Activated T-cell treated with anti-CD3 and anti-CD28 coated beads for 24 hours (primary cell): ENCODE measurements at places on chromosomes 4 and X.

DNA sequence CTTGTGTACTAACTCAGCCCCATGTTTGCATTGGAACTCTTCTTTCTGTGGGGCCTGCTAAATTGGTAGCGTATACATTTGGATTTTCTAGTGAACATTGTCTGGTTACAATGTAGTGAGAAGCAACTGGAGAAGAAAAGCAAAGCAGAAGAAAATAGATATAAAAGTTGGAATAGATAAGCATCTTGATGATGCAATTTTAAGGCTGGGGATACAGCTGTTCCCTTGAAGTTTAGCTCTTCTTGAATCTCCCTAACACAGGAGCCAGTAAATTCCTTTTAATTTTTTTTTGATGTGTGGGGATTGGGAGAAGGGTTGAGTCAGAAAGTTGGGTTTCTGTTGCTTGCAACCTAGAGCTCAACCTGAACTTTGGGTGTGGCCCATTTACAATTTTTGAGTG lies 308.1 kb downstream of the STIM2 start:
- no peak for DNase-seq

DNA sequence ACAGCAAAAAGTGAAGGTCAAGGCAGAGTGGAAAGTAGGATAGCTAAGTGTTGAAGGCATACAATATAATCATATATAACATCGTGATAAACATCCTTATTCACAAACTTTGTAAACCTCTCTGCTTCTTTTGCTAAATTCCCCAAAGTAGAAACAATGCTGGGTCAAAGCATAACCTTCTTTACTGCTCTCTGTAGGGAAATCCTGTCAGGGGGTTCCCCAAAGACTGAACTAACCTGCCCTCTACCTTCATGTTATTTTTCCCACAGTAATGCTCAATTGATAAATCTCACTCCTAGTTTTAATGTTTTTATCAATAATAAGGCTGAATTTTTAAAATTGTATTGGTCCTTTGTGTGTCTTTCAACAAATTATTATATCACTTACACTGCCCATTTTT lies 55.7 kb downstream of the DCHS2 start:
- DNase-seq = no peak

DNA sequence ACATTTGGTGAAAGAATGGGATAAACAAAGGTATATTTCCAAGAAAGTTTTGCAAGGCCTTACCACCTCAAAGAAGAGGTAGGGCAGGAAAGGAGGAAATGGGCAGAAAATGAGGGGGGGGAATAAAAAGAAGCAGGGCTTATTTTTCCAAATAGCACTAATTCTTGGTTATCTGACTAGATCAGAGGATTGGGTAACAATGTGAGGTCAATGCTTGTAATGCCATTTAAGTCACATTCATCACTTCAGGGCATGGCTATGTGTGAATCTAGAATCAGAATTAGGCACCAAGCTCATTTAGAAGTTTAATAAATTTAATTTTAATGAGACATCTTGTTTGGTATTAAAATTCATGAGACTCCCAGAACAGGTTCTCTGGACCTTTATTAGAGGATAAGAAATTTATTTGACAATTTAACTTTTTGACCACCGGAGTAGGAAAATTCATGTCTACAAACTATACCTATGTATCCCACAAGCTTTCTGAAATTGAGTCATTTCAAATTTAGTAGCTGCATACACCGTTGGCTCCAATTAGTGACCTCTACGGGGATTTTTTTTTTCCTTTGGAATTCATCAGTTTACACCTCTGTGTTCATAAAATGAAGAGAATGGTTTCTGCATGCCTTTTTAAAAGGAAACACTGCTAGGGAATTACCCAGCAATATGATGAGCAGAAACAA lies 1.4 kb upstream of the STS start:
- no peak for DNase-seq

GRCh38 chr4:54568184-54568583 lies 89.6 kb upstream of the KIT start:
- no peak for DNase-seq

DNA sequence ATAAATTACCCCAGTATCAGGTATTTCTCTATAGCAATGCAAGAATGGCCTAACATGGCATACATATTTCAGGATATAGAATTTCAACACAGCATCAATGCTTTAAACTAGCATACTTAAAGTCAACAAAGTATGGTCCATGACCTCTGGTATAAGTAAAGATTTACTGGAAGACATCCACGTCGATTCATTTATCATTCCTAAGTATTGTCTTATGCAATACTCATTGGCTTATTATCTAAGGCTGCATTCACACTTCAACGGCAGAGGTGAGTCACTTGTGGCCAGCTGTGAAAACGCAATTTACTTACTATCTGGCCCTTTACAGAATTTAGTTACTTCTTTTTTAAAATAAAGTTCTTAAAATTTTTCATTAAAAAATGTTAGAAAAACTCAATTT lies 42.6 kb downstream of the ADGRA3 start:
- DNase-seq = no peak

DNA sequence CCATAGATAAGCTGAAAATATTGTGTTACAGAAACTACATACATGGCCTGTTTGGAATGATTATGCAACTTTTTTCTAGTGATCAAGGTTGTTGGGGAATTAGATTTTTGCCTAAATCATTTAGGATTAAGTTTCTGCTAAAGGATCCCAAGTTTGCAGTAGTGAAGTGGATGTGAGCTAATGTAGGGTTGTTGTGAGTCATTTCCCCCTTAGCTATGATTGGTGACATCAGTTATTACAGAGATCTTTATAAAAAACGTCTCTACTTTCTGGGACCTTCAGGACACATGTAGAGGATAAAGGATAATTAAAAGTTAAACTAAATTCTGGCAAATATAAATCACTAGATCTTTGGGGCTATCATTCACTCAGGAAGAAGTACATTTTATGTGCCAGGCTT lies 133.3 kb downstream of the GATB start:
- no peak for DNase-seq

GRCh38 chr4:101500742-101501141 lies 153.4 kb upstream of the PPP3CA start:
- no peak for DNase-seq

DNA sequence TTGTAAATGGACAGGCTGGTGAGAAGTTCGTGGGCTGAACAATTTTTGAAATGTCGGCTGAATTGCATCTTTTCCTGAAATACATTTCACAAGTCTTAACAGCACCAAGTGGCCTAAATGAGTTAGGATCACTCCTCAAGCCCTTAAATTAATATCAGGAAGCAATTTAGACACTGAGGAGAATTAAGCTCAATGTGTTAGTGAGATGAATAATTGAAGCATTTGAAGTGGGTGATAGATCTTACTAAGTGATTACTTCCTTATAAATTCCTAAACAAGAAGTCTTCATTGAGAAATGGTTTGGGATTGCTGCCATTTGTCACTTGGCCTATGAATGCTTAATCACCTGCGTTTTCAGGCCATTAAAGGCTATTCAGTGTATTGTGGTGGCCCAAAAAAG lies 116.8 kb downstream of the NAA11 start:
- no peak for DNase-seq

GRCh38 chr4:108834166-108834834 lies 71.4 kb upstream of the ETNPPL start:
- no peak for DNase-seq

GRCh38 chr4:152165146-152165545 lies 370.7 kb downstream of the FBXW7 start:
- DNase-seq = no peak

DNA sequence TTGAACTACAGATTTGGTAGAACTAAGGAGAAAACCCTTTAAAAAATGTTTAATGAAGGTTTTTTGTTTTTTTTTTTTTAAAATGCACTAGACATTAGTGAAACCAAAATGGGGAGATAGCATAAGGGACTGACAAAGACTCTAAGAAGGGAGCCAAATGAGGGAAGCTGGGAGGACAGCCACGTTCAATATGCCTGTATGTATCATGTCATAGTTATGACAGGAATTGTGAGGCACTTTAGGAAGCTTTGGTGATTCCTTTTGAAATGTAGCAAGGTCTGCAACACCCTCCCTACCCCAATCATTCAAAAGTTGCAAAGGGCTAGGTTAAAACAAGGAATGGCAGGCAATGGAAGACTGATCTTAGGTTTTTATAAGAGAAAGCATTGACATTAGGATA lies 526.0 kb downstream of the TLL1 start:
- DNase-seq = no peak

DNA sequence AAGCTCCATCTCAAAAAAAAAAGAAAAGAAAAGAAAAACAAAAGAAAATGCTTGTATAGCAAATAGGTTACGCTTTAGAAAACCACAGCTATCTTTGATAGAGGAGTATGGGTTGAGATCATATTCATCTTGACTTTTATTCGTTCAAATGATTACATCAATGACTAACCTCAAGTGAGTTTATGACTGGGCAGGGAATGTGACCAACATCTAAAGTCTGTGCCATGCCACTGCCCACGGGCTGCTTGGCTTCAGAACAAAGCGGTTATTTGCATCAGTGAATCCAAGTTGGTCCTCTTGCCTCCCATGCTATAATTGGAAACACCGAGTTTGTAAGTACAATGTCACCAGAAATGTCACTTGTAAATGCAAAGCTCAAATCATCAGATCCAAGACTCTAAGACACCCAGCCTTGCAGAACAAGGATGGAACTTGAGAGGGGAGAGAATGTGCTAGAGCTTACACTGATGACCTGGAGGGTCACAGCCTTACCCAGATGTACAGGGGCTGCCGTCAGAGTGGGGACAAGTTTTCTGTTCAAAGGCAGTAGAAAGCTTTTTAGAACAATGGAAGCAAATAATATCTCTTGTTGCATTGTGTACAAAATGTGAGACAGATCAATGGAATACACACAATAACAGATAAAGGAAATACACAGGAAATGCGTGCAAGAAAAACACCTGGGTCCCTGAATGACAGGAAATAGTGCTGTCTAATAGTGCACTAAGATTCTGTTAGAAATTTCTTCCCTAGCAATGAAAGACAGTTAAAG lies 8.4 kb upstream of the OPN1LW start:
- DNase-seq = no peak
